ENCODE measurements at places on chromosomes 12 and 14. TPM values are rescaled to one million over a fixed set of nuclear protein-coding genes. Genes with fewer than 3 reads are reported as not detected.

Gene KRT82
- total RNA-seq: not detected

Gene GUCY2C
- 0.09 TPM for total RNA-seq

Gene TMEM63C
- 16.9 TPM for total RNA-seq

Gene HOTAIR
- total RNA-seq: not detected

Gene CEBPE
- not detected for total RNA-seq

- no peak for DNase-seq
Observed at GRCh38 chr12:94033101-94033500, 115.3 kb upstream of the PLXNC1 start.

DNA sequence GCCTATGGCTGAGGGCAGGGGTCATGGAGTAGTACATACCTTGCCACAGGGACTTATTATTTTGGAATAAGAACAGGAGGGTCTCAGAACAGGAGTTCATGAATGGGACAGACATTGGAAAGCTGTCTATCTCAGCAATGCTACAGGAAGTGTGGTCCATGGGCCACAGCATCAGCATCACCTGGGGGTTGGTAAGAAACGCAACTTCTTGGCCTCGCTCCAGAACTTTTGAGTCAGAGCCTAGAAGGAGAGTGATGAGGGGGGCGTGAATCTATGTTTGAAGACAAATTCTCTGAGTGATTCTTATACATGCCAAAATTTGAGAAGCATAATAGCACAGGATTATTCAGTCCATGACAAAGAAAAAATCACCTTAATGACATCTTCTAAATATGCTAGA lies 156.6 kb downstream of the RPAP3 start:
- DNase-seq: no peak

- no peak for DNase-seq
Observed at GRCh38 chr12:67319936-67320335, 50.8 kb downstream of the CAND1 start.

DNA sequence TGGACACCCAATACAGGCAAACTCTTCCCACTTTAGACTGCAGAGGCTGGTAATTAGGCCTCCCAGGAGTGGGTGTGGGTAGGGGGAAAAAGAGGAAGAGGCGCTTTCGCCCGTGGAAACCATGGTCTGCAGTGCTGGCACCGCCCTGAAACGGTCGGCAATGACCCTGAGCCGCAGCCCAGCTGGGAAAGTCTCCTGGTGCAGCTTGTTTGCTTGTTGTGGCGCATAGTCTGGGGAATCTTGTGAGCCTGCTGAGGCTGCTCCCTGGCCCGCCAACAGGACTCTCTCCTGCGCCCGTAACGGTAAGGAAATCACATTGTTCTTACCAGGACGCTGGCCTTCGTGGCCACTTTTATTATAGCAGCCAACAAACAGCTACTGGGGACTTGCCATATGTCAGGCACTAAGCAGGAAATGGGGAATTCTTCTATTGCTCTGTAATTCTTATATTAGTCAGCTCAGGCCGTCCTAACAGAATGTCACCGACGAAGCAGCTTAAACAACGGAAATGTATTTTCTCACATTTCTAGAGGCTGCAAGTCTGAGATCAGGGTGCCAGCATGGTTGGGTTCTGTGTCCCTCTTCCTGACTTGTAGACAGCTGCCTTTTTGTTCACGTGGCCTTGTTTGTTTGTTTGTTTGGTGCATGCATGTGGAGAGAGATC lies 52.5 kb upstream of the RIN3 start:
- no peak for DNase-seq

- no peak for DNase-seq
Observed at GRCh38 chr14:88951370-88951769, 126.9 kb downstream of the TTC8 start.

- peak; percentile 22 for DNase-seq
Observed at GRCh38 chr12:82682851-82683261, 3.9 kb upstream of the TMTC2 start.

- DNase-seq: peak; percentile 20
Observed at GRCh38 chr12:1806301-1807086, 13.9 kb upstream of the LRTM2 start.

DNA sequence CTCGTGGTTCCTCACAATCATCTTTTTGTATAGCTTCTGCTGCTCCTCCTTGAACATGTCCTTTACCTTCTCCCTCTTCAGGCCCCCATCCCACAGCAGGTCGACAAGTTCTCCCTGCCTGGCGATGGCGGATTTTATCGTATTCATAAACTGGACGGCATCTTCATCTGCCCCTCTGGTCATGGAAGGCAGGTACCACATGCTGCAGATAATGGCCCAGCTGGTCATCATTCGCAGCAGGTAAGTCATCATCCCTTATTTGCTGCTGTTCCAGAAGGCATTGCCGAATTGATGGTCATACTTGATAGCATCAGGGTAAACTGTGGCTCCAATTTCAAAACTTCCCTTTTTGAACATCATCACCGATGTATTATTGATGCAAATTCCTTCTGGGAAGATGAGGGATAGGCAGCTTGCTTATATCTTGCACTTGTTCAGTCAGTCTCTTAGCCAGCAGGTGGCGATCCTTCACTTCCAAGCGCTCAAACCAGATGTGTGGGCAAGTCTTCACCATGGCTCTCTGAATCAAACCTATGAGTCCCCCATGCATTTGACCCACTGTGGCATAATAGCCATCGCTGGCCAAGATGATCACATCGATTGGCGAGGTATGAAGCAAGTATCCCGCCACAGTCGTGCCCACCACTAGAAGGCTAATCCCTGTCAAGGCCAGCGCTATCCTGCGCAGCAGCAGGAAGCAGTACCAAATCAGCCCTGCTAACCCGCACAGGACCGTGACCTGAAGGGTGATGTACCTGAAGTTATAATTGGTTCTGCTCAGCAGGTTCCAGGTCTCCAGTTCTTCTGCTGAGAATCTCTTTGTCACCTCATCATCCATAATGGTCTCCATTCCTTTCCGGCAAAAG lies 381.5 kb upstream of the STXBP6 start:
- DNase-seq: no peak

DNA sequence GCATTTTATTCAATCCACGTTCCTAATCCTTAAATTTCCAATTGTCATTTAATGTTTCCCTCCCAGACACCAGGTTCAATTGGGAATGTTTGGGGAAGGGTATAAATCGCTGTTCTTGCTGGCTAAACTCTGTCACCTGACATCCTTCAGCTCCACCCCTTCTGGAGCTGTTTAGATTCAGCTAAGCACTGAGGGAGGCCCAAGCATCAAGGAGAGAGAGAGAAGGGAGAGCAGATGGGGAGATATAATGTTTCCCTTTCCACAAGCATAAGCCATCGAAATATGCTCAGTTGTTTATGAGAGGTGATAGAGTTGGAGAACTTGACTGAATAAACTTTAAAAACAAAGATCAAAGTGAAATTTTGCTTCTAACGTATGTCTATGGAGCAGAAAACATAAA lies 1.8 kb downstream of the ABCC9 start:
- no peak for DNase-seq

- no peak for DNase-seq
Observed at GRCh38 chr12:132222096-132222807, 78.0 kb downstream of the NOC4L start.

GRCh38 chr12:101928556-101928955 lies 51.2 kb downstream of the DRAM1 start:
- DNase-seq: no peak
